ENCODE measurements at places on chromosomes 2 and 18. TPM values are rescaled to one million over a fixed set of nuclear protein-coding genes. Genes with fewer than 3 reads are reported as not detected.
A peak's percentile ranks its signal among the peaks of the same experiment; 100 is the strongest.

- DNase-seq: peak; percentile 66
Observed at GRCh38 chr2:85537600-85538506, 1.1 kb upstream of the MAT2A start.

GRCh38 chr2:180175736-180176135, 168.6 kb upstream of the CWC22 start:
- no peak for DNase-seq

The GTF3C2 gene
- total RNA-seq: 107 TPM

DNA sequence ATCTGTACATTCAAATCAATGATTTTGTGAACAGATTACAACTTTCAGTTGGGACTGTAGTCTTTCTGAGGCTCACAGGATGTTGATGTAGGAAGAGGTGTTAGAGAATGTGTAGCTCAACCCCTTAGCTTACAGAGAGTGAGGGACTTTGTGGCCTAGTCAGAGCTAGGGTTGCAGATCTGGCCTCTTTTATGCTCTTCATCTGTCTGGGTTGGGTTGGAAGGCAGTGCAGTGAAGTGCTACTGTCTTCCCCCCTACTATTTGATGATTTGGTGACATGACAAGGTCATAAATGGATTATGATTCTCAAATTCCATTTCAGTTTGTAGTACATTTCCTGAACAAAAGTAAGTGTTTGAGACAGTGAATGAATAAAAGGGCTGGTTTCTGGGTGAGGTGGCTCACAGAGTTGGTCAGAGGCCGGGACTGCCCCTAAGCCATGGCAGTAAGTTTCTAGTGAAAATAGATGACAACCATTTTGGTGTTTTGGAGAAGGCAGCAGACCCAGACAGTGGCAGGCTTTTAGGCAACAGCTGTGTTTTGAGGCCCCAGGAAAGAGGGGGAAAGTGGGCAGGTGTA, 21.6 kb downstream of the MAP4K4 start:
- no peak for DNase-seq

DNA sequence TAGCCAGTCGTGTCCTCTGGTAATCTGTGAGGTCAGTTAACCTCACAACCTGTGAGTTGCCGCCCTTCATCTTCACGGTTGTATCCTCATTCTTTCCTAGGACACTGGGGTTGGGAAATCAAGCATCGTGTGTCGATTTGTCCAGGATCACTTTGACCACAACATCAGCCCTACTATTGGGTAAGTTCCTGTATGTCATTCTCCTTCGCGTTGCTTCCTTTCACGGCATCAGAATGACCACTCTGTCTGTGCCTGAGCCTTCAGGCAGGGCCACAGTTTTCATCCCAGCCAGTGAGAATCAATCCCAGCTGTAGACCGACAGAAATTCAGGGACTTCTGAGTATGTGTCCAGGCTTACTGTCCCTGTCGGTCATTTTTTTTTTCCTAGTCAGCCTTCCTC, 67.1 kb downstream of the RAB31 start:
- DNase-seq: no peak
